ENCODE measurements at places on chromosomes 13 and 19.

- DNase-seq = no peak
Measured at GRCh38 chr19:4970558-4971423, 1.9 kb downstream of the KDM4B start.

DNA sequence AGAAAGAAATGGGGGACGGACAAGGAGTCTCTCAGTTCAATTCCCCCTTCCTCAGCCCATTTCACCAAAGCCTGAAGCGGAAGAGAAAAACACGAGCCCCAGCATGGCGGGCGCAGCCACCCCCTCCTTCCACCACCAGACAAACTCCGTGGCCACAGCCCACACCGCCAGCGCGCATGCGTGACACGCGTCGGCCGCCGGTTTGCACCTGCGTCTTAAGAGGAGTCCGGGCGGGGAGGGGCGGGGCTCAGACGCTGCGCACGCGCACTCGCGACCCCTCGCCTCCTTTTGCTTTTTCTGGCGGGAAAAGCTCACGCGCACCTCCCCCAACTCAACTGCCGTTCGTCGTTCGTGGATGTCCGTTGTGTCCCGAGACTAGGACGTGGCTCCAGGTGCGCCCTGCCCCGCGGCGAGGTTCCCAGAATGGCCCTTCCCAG lies at the start of gene KASH5:
Gene KASH5 (plus strand): TSS at position 314 of the 437 bp plus-strand sequence. CDS start 2,635 bp downstream, outside the sequence.
- peak; percentile 21 for DNase-seq

- peak; percentile 67 for DNase-seq
Measured at GRCh38 chr13:24271601-24272451, 37.6 kb upstream of the C1QTNF9 start.

- no peak for DNase-seq
Measured at GRCh38 chr13:90995614-90996013, 351.9 kb upstream of the MIR17HG start.

GRCh38 chr13:21997726-21998125 lies 326.9 kb downstream of the FGF9 start:
- DNase-seq = no peak

DNA sequence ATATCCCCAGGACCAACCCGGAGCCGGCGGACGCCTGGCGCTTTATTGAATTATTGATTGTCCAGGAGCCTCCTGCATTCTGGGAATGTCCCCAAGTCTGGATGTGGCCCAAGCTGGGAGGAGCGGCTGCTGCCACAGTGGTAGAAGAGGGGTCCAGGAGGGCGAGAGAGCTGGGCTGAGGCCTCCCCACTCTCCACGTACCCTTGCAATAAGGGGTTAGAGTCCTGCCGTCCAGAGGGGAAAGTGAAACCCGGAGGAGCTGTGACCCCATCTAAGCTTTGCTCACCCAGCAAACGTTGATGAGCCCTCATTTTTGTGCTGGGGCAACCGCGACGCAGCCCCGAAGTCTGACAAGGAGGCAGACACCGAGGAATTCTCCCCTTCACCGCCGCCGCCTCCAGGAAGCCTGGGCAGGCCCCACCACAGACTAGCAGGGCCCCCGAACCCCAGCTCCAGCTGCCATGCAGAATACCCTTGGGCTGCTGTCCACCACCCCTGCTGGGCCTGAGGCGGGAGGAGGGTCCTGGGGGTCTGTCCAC lies 1.4 kb upstream of the C2CD4C start:
- no peak for DNase-seq

Measured in lung (tissue), 17 donors.